ENCODE measurements at places on chromosomes 11 and 22. TPM values are rescaled to one million over a fixed set of nuclear protein-coding genes. Genes with fewer than 3 reads are reported as not detected.
A peak's percentile ranks its signal among the peaks of the same experiment; 100 is the strongest.

DNA sequence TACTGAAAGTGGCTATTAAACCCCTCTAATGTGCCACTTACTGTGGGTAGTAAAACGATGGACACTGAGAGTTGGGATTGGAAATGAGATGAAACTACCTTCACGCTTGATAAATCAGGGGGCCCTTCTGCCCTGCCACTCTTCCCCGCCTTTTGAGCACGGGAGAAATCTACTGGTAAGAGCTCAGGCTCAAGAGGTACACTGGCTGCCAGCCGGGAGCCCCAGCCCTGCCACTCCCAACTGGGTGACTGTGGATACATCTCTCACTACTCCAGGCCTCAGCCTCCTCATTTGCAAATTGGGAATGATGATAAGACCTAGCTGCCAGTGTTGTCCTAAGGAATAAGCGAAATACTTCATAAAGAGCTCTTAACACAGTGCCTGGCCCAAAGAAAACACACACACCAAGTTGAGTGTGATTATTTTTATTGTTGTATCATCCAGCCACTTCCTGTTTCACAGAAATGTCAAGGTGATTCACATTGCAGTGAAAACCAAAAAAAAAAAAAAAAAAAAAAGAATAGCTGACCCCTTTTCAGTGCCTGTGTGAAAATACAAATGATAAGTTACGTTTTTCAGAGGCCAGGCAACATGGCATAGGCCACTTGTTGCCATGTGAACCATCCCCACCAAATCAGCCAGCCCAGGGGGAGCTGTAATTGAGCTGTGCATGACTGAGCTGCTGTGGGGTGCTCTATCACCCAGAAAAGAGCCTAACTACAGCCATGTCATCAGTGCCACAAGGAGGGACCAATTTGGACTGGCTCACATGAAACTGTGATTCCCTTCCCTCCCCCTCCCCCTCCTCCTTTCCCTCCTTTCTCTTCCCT is 4.4 kb upstream of the ZNRD2 start:
- peak; percentile 58 for DNase-seq

The RAB1B gene
- 115 TPM for total RNA-seq

DNA sequence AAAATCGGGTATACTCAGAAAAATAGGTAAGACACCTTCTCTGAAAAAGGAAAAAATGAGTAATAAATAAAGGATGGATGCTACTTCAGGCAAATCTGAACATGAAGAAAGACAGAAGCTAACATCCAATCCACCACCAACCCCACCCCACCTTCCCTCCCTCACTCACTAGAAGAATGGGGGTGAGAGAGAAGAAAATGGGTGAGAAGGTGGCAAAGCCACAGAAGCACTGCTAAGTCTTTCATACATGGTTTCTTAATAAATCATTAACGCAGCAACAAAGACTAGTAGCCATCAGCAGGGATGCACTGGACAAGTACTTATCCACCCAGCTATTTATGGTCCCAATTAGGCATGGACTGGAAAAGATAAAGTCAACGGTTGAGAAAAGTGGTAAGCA is 5.9 kb downstream of the FHIP1B start:
- no peak for DNase-seq

GRCh38 chr11:72573072-72573854 is 101.0 kb downstream of the PDE2A start:
- DNase-seq, result peak; percentile 43

- DNase-seq, result no peak
Observed at GRCh38 chr11:1822648-1823375, 12.0 kb upstream of the SYT8 start.

DNA sequence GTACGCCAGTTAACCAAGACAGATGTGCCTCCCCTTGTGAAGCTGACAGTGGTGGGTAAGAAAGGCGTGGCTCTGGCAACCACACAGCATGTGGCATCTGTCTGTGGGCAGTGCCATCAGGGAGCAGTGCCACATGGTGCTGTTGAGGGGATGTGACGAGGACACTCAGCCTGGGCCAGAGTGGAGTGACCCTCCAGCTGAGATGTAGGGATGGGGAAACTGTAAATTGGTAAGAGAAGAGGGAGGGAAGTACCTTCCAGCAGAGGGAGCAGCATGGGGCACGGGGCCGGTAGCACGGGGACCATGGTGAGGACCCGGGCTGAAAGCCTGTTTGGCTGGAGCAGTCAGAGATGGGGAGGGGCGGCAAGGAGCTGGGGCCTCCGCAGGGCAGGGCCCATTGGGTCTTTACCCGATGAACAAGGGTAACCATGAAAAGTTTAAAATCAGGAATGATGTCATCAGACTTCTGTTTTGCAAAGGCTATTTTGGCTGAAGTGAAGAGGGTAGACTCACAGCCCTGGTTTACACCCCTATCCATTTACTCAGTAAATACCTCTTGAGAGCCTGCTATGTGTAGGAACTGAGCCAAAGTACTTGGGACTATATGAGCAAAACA is 10.4 kb downstream of the TMPRSS6 start:
- DNase-seq, result no peak

DNA sequence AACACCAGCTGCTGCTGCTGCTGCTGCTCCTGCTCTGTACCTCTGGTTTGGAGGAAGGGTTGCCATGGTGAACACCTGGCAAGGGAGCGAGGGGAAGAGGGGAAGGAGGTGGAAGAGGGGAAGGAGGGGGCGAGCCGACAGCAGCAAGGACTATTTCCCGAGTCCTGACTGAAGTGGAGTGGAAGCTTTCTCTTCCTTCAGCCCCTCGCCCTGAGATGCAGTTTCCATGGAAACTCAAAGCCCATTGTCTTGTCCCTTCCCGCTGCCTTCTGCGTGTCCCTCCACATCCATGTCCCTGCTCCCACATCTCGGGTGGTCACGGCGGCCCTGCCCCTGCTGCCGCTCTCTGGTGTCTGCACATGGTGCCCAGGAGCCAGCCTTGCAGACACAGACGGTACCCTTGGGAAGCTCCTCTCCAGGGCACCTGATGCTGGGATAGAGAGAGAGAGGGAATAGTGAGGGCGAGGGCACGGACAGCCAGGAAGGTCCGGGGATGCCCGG is 28.6 kb downstream of the FAM83F start:
- DNase-seq, result no peak

GRCh38 chr11:95584589-95584988 is 205.0 kb downstream of the FAM76B start:
- no peak for DNase-seq

- peak; percentile 74 for DNase-seq
Observed at GRCh38 chr11:64355078-64355940, 3.7 kb upstream of the RPS6KA4 start.

- no peak for DNase-seq
Observed at GRCh38 chr22:33569559-33569958, 350.7 kb downstream of the LARGE1 start.

DNA sequence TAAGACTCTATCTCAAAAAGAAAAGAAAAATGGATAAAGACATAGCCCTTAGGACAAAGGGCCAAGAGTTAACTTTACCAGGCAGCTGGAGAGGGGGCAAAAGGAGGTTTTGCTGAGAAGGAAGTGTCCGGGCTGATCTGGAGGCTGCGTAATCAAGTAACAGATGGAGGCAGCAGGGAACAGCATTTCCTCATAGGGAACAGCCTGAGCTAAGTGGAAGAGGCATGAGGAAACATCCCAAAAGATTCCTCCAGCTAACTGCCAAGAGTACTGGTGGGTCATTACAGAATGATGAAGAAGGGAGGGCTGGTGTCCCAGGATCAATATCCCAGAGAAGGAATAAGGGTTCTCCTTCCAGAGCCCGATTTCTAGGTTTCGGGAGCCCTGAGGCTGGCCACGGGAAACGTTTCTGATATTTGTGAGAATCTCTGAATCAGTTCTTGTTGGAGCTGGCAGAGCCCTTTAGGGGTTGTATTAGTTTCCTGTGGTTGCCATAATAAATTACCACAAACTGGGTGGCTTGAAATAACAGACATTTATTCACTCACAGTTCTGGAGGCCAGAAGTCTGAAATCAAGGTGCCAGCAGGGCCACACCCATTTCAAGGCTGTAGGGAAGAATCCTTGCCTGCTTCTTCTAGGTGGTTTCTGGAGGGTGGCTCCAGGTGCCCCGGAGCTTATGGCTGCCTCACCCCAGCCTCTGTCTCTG is 21.2 kb downstream of the LIF start:
- DNase-seq, result no peak

The OR56B4 gene
- not detected for total RNA-seq

DNA sequence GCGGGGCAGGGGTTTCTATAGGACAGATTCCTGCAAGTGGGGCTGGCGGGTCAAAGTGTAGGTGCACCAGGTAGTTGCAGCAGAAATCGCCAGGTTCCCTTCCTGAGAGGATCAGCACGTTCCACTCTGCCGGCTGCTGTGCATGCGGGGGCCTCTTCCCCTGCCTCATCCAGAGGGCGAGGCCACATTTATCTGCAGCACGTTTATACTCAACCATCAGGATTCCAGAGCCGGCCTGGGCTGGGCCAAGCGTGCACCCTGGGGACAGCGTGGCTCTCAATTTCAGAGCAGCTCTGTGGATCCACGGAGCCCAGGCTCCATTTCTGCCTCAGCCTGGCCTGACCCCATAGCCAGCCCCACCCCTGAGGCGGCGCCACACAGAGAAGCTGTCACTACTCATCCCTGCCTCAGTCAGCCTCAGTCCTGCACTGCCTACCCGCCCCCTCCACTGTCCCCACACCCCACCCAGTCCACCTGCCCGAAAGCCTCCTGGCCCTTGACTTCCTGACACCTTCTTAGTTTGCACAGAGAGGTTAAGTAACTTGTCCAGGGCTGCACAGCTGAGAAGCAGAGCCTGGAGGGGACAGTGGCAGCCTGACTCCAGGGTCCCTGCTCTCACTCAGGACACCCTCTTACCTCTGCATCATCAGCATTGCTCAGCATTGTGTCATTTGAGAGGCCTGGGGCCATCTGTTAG is 45.9 kb upstream of the RTL6 start:
- no peak for DNase-seq

DNA sequence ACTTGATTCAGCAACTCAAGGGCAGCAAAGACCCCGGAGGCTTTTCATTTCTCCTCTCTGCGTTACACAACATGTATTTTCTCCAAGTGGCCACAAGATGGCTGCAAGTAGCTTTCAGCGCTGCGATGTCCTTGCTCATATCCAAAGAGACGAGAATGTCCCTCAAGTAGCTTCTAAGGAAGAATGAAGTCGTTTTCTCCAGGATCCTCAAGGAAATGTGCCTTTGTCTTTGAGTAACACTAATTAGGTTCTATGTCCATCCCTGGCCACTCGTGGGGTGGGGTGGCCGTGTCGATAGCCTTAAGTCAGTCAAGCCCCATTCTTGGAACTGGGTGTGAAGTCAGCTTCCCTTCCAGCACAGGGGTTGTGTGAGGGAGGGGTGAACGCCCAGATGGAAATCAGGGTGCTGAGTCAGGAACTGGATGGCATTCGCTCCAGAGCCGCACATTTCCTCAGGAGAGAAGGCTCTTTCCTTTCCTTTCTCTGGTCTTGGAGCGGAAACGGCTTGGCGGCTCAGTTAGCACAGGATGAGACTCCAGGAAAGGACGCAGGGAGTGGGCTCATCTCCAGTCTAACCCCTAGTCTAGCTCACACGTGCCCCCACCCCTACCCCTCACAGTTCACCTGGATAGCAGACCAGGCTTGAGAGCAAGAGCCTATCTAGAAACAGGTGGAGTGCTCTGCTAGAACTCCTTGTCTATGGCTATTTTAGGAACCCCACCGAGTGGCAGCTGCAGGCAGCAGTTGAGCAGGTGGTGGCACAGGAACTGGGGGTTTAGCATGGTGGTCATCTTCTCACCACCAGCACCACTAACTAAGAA is 44.3 kb downstream of the NNMT start:
- DNase-seq, result peak; percentile 56

- no peak for DNase-seq
Observed at GRCh38 chr11:71182791-71183677, 69.3 kb downstream of the SHANK2 start.

The CNTN5 gene
- not detected for total RNA-seq

DNA sequence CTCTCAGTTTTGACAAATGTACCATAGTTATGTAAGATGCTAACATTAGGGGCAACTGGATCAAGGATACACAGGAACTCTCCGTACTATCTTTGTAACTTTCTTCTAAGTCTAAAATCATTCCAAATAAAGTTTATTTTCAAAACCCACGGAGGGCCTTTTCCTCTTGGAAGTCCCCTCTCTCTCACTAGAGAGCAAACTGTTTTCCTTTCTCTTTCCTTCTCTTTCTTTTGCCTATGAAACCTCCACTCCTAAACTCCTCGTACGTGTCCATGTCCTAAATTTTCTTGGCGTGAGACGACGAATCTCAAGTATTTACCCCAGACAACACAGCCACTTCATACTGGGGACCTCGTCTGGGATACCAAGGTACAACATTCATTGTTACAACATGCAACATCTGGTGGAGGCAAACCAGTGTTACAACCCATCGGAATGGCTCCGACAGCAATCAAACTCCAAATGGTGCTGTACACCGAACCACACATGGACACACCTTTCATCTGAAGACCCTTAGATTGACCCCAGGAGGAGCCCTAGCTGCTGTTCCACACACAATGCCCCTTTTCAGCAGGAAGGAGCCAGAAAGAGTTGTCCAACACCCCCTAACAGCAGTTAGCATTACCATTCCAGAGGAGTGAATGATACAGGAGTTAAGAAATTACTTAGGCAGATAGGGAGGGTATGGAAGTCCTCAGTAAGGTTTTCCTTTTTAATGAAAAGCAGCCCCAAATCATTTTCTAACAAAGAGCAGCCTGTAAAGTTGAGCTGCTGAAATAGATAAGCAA is 108.1 kb downstream of the SGSM3 start:
- no peak for DNase-seq

The FXYD6 gene
- total RNA-seq, result not detected

The MRGPRX4 gene
- not detected for total RNA-seq

- no peak for DNase-seq
Observed at GRCh38 chr11:62925308-62925707, 4.1 kb upstream of the CHRM1 start.

The SYTL2 gene
- total RNA-seq, result 13.9 TPM

DNA sequence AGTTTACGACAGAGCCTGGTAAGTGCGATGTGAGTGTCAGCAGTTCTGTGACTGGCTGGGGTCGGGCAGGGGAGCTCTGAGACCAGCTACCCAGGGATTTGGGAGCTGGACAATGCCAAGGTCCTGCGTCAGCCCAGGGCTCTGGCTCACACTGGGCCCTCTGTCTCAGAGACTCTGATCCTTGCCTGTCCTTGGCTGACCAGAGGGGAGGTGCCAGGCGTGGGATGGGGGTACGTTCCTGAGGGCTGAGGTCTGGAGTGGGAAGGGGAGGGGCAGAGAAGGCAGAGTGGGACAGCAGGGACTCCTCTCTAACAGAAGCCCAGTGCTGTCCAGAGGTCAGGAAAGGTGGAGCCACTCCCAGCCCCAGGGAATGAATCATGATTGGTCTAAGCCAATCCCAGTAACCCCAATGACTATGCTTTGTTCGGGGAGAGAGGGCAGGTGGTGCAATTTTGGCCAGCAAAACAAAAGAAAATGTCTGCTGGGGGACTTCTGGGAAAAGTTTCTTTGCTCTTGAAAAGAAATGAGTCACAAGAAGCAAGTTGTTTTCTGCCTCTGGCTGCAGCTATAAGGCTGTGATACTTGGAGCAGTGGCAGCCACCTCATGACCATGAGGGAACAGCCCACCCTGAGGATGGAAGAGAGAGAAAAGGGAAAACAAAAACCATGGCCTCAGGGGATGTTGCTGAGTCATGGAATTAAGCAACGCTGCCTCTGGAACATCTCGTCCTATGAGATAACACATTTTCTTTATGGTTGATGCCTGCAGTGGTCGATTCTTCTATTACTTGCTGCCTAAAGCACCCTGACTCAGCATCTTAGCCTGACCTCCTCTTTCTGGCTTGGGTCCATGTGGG is 108.3 kb downstream of the CHST1 start:
- no peak for DNase-seq

The MMP7 gene
- total RNA-seq, result not detected

The P4HA3 gene
- total RNA-seq, result not detected

The FAT3 gene
- total RNA-seq, result not detected

GRCh38 chr11:71999362-71999761 is 653 bp downstream of the IL18BP start:
- DNase-seq, result no peak

- no peak for DNase-seq
Observed at GRCh38 chr11:1653541-1654387, 24.2 kb downstream of the KRTAP5-5 start.
